Fibroblast of skin of left biceps (primary cell): ENCODE measurements at places on chromosomes 12 and 14.

DNA sequence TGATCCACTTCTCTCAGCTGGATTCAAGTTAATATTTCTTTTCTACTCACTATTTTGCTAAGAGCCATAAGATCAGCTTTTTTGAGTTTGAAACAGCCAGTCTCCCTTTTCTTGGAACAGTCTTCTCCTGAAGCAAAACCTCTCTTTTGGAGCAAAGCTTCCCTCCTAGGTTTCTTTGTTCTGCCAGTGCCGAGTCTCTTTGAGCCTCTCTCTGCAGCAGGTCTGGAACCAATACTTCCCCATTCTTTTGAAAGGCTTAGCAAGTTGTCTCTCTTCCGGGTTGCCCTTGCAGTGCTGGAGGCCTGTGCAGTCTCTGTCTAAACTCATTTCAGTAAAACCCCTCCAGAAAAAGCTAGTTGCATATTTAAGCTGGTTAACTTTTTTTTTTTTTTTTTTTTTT lies 454.8 kb downstream of the NOVA1 start:
- DNase-seq = no peak

GRCh38 chr14:36241183-36241582 lies 64.7 kb upstream of the PTCSC3 start:
- DNase-seq = no peak

GRCh38 chr14:51674294-51675002 lies 22.7 kb downstream of the FRMD6 start:
- DNase-seq = peak; percentile 29

- DNase-seq = no peak
These were observed 53.1 kb downstream of the SYNE3 start for GRCh38 chr14:95463171-95463901.

- peak; percentile 23 for DNase-seq
These were observed 44.2 kb upstream of the MMP17 start for GRCh38 chr12:131783915-131784541.

- DNase-seq = no peak
These were observed 103.7 kb downstream of the CMKLR1 start for GRCh38 chr12:108235197-108235984.

- DNase-seq = peak; percentile 73
These were observed 32.5 kb downstream of the PAWR start for GRCh38 chr12:79658221-79658620.
